ENCODE measurements at places on chromosomes 3 and 15.

GRCh38 chr15:70319466-70319865, 221.7 kb upstream of the TLE3 start:
- DNase-seq: no peak

- DNase-seq: no peak
These were observed 1.4 kb upstream of the SEMA6D start for GRCh38 chr15:47715856-47716445.

DNA sequence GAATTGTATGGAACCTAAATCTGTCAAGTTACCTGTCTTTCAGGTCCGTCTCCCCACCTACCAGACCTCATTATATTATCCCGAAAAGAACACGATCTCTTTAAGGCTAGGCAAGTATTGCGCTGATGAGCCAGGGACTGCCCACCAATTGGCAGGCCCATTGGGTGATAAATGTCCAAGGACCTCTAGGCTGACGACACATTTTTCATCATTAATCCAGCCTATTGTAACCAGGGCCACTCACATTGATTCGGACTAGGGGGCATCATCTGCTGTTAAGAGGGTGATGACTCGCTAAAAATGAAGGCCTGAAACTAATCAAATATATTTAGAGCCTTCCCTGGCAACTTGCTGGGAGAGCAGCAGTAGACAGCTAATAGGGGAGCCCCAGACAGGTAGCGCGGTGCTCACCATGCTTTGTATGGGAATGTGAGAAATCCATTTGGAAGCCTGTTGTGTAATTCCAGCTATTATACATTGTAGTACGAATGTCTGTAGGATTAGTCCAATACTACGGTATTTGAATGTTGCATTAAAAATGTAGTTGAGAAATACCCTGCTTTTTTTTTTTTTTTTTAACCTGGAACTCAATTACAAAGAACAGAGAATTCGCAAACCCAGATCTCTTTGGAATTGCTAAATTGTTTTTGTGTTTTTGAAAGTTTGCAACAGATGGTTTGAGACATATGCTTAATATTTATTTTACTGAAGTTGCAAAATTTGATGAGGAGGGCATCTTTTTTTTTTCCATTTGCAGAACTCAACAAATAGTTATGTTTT, 156.1 kb downstream of the ROBO2 start:
- no peak for DNase-seq

GRCh38 chr15:88401996-88402656, 65.1 kb downstream of the MRPL46 start:
- no peak for DNase-seq

DNA sequence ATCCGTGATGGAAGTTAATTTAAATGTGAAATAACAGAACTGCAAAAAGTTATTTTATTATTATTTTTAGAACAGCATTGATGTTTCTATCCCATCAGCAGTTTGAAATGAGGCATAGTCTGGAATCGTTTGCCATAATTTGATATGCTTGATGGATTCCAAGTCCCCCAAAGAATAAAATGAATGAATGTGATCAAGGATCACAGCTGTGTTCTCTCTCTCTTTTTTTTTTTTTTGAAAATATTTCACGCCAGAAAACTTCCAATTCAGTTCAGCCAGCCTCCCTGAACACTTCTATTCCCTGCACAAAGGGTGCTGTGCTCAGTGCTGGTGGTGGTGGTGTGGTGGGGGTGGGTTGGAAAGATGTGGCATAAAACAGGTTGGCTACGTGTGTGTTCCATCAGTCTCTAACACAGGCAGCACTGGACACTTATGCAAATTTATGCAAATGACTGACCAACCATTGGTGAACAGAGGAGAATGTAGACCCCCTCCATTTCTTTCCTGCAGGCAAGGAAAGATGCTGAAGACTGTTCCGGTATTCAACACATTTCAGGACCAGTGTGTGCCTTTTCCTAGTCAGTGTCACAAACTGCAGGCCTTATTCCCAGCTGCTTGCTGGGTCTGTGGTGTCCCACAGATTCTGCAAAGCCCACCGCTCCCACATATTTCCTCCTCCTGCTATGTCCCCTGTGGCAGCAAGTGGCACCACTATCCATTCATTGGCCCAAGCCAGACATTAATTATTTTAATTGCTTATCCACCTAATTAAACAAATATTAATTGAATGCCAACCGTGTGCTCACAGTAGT, 10.6 kb downstream of the ARNT2 start:
- DNase-seq: no peak

DNA sequence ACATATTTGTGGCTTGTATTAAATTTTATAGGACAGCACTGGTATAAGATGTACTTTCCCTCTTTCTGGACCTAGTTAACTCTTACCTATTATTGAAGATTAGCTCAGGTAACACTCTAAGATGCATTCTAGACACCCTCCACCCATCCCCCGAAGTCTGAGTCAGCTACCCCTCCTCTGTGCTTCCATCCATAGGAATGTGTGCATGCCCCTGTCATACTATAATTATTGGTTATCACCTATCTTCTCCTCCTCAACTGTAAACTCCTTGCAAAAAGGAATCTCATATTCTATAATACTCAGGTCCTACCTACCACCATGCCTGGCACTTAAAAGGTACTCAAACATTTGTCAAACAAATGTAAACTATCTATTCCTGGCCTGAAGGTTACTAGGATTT, 3.0 kb downstream of the PEAK1 start:
- DNase-seq: no peak

DNA sequence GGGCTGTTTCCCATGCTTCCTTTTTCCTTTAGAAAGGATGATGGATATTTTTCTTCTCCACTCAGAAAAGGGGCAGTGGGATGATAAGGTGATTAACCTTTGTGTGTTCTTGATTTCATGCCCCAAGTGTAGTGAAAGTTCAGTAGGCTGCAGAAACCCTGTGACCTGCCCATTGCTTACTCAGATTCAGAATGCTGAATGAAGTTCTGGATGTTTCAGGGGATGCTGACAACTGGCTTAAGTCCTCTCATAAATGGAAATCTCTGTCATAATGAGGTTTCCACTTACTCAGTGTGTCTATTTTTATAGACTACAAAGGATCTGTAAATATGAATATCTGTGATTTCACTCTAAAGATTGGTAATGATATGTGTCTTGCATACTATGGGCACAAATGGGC, 471.3 kb upstream of the TPRG1 start:
- DNase-seq: no peak

DNA sequence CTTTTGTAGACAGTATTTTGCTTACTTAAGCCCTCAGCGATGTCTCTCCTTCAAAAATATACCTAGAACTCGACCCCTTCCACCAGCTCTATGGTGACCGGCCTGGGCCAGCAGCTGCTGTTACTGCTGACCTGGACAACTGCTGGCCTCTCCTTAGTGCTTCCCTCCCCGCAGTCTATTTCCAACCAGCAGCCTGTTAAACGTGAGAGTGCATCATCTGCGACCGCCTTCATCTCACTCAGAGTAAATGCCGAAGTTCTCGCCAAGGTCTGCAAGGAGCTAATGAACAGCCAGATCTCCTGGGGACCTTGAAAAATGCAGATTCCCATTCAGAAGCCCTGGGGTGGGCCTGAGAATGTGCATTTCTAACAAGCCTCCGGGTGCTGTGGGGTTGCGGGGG, 86.7 kb downstream of the RPLP1 start:
- no peak for DNase-seq

Data from activated T-cell treated with anti-CD3 and anti-CD28 coated beads for 1 hour (primary cell).